ENCODE measurements at places on chromosomes 16 and 17.
A peak's percentile ranks its signal among the peaks of the same experiment; 100 is the strongest.

- DNase-seq: no peak
These were observed 1.8 kb downstream of the MAP3K14 start for GRCh38 chr17:45314741-45315647.

DNA sequence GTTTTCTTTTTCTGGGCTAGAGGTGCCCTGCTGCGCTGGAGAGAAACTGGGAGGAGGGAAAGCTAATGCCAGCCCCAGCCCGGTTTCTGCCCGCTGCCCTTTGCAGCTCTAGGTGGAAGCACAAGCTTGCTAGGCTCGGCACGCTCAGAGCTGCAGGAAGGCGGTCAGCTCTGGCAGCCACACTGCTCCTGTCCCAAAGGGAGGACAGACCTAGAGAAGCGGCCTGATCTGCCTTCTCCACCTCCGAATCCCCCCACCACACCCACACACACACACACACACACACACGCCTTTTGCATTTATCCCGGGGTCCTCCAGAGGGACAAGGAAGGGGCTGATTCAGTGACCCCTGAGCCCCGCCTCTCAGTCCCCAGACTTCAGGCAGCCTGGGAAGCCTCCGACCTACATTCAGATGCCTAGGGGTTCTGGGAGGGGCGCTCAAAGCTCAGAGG is 418.1 kb downstream of the SOX9 start:
- DNase-seq: no peak

DNA sequence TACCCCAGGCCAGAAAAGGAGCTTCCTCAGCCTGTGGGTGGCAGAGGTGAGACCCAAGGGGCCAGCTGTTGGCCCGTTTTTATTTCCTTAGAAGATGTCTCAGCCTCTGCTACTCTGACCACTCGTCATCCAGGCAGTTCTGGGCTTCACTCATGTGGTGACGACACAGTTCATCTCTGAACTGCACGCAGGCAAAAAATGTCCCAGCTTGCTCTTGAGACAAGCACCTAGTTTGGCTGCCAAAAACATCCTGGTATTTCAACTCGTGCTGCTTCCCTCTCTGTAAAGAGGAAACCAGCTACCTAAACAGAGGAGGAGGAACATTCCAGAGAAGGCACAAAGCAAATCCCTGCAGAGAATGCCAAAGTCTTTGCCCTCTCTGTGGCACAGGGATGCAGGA is 125.7 kb downstream of the XYLT1 start:
- DNase-seq: no peak

DNA sequence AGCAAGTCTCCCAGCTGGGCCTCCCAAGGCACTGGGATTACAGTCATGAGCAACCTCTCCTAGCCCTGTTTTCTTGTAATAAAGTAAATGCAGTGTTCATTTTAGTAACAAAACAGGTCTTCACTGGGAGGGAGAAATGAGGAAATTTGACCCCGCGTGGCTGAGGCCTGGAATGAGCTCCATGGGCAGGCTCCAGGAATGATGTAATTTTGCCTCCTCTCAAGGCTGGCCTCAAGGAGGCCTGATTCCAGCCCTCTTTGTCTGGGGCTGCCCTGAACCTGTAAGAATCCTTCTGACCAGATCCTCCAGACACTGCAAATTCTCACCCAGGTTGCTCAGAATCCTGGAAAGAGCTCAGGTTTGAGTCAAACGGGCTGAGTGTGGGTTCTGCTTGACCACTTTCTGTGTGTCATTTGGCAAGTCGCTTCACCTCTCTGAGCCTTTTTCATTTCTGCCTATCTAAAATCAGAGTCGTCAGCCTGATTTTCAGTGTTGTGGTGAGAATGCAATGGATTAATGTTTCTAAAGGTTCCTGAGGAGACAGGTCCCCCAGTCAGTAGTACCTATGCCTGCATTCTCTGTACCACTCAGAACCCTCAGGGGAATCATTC is 57.1 kb downstream of the RAB11FIP4 start:
- DNase-seq: no peak

- DNase-seq: no peak
These were observed 139.9 kb upstream of the CACNG3 start for GRCh38 chr16:24116046-24116776.

DNA sequence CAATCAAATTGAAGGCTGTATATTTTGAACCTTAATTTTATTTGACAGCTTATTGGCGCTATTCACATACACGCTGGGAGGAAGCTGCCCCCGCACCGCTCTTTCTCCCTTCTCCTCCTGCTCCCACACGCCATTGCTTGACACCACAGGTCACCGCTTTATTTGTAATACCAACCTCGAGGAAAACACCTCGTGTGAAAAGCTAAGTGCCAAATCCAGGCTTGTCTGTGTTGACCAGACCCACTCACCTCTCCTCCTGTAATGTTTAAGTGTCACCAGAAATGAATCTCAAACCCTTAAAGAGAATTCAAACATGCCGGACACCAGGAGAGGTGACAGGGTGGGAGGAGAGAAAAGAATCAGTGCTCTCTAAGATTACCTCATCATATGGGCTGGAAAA is 331.4 kb downstream of the GRIN2A start:
- no peak for DNase-seq

DNA sequence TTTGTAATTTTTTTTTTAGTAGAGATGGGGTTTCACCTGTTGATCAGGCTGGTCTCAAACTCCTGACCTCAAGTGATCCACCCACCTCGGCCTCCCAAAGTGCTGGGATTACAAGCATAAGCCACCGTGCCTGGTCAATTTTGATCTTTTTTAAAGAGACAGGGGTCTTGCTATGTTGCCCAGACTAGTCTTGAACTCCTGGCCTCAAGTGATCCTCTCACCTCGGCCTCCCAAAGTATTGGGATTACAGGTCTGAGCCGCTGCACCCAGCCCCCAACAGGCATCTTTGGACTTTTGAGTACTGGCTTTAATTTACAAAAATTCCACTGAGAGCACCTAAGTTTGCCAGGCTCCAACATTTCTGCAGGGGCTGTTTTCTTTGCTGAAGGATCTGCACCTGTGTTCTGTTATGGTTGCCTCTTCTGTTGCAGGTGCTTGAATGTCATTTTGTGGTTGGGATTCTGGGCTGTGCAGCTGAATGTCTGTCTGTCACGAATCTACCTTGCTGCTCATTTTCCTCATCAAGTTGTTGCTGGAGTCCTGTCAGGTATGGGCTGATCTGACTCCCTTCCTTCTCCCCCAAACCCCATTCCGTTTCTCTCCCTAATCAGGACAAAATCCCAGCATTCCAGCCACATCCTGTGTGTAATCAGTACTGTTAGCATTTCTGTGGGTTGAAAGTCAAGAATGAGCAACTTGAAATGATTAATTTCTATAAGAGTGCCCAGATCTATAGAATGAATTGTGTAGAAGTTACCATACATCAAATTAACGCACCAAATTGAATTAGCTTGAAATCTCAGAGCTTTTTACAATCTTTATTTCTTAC is 8.5 kb downstream of the G6PC1 start:
- no peak for DNase-seq

DNA sequence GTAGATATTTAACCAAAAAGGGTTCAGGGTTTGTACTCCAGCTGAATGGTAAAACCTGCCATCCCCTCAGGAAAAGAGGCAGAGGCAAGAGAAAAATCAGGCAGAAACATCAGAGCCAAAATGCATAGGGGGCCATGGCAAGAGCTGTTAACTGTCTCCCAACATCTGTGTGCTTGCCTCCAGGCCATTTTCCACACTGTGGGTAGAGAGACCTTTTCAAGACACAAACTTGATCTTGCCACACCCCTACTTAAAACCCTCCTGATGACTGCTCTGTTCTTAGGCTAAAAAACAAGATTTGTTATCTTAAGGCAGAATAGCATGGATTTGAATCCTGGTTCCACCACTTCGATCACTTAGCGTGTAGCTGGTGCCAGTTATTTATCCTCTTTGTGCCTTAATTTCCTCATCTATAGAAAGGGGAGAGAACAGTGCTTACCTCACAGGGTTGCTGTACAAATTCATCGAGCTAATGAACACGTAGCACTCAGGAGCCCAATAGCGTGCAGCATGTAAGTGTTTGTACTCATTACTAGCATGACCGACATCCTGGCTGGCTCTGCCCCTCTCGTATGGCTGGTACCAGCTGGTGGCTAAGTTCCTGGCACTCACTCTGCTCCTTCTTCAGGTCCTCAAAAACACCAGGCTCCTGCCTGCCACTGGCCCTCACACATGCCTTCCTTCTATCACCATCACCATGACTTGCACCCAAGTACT is 25.8 kb downstream of the STAT3 start:
- DNase-seq: no peak

DNA sequence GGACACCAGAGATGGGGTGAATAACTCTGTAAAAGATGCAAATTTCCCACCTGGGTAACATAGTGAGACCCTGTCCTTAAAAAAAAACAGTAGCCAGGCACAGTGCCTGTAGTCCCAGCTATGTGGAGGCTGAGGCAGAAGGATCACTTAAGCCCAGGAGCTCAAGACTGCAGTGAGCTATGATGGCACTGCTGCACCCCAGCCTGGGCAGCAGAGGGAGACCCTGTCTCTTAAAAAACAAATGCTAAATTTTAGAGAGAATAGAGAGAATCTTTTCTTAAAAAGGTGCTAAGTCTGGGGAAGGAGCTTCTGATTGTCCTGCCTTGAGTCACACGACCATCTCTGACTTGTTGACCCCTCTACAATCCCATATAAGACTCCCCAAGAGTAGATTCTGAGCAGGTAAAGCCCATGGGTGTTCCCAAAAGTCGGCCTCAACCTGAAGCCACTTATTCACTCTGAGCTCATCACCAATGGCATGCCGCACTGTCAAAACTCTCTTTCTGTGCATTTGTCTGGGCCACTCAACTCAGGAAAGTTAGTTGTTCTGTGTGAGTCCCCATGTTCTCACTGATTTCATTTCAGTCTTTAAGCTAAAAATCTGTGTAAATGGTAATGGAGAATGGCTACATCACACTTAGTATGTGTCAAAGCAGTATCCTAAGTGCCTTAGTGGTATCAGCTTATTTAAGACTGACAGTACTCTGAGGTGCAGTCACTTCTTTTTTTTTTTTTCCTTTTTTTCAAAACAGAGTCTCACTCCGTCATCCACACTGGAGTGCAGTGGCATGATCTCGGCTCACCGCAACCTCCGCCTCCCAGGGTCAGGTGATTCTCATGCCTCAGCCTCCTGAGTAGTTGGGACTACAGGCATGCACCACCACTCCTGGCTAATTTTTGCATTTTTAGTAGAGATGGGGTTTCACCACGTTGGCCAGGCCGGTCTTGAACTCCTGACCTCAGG is 41.6 kb downstream of the PRKCB start:
- DNase-seq: no peak

DNA sequence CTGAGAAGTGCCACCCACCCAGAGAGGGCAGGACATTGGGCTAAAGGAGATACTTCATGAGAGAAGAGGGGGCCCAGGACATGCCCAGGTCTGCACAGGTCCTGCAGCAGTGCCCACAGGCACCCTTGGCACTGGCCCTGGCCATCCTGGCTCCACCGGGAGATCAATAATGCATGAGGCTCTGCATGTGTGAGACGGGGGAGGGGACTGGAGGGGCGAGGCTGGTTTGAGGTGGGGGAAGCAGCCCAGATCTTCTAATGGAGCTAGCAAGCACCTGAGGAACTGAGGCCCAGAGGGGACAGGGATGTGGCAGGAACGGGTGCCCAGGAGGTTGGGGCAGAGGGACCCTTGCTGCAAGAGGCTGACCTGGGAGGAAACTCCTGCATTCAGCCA is 567 bp downstream of the OSBPL7 start:
- no peak for DNase-seq

- DNase-seq: no peak
These were observed 925.4 kb downstream of the CDH11 start for GRCh38 chr16:64196444-64196843.

DNA sequence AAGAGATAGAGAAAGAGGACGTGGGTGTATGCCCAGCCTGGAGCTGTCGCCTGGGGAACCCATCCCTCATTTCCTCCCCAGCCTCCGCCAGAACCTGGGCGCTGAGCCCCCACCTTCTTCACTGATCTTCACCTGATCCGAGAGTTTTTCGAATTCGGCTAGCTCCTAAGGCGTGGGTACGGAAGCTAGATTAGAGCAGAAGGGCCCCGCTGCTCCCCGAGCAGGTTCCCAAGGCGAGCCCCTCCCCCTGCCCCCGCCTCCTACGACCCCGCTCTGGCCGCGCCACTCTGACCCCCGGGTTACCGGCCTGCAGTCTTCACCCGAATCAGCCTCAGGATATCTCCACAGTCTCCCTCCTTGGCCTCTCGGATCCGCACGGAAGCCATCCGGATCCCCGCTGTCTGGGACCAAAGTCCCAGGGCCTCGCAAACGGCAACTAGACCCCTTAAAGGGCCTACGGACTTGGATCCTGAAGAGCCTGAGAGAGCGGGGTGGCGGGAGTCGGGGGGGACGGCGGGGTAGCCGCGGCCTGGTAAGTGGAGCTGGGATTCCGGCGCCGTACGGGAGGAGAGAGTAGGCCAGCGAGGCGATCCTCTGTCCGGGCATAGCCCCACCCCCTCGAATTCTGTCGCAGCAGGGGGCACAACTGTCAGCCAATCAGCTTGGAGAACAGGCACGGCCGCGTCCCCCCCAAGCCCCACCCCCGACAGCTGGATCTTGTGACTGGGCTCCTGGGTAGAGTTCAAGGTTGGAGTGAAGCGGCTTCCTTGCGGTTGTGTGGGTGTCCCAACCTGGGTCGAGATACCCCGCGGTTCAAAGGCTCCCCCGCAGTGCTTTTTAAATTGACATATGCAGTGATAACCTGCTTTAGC is at the start of gene SAT2:
SAT2 (minus strand) TSS at position 572 of the 872 bp plus-strand sequence; CDS start at position 386, 186 bp downstream.
- DNase-seq: peak; percentile 79

- no peak for DNase-seq
These were observed 40.2 kb upstream of the MAF start for GRCh38 chr16:79640513-79641360.

DNA sequence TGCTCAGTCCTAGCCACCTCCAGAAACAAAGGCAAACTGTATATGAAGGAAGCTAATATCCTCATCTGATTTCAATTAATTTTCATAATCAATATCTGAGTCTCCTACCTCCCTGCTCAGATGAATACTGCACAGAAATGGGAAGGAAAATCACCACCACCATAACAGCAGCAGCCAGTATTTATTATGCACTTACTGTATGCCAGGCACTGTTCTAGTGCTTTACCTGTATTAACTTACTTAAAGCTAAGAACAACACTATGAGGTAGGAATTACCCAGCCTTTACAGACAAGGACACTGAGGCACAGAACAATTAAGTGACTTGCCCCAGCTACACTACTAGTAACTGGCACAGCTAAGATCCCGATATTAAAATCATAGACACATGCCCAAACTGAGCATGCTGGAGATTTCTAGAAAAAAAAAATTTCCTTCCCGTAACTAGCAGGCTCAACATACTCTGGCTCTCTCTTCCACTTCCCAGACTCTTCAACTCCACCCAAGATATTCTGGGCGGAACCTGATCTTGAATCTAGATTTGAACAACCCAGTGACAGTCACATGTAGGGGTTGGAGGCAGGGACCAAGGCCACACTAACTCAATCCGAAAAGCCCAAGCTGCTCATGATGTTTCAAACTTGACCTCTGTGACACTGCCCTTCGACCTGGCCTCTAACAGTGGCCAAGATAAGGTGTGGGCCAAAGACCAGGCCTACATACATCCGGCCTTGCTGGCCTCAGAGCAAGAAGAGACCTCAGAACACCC is 3.9 kb downstream of the TRIM25 start:
- DNase-seq: no peak

- DNase-seq: no peak
These were observed 38.7 kb upstream of the AQP8 start for GRCh38 chr16:25177831-25178688.

- DNase-seq: no peak
These were observed 40.0 kb upstream of the TAC4 start for GRCh38 chr17:49887744-49888360.

All from omental fat pad (tissue), 4 donors.